Esophagus muscularis mucosa (tissue), 4 donors: ENCODE measurements at places on chromosomes 2 and 18.

- DNase-seq: no peak
Measured at GRCh38 chr2:38692636-38693318, 26.9 kb downstream of the GALM start.

DNA sequence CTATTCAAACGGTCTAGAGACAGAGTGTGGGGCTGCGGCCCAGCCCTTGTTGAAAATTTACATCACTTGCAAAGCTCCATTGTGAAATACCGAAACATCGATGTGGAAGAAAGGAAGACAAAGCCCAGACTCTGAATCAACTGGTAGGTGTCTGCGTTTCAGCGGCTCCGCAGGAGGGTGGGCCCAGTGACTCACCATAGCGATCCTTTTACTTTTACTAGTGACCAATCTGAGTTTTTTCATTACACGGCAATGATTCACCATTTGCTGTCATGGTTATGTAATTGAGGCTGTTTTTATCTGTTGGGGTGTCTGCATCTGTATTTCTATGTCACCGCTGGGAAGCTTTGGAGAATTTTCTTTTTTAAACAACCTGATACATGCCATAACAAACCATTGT is 66.6 kb upstream of the ODC1 start:
- DNase-seq: no peak

GRCh38 chr2:101930847-101931246 is 60.9 kb upstream of the IL1R2 start:
- no peak for DNase-seq

DNA sequence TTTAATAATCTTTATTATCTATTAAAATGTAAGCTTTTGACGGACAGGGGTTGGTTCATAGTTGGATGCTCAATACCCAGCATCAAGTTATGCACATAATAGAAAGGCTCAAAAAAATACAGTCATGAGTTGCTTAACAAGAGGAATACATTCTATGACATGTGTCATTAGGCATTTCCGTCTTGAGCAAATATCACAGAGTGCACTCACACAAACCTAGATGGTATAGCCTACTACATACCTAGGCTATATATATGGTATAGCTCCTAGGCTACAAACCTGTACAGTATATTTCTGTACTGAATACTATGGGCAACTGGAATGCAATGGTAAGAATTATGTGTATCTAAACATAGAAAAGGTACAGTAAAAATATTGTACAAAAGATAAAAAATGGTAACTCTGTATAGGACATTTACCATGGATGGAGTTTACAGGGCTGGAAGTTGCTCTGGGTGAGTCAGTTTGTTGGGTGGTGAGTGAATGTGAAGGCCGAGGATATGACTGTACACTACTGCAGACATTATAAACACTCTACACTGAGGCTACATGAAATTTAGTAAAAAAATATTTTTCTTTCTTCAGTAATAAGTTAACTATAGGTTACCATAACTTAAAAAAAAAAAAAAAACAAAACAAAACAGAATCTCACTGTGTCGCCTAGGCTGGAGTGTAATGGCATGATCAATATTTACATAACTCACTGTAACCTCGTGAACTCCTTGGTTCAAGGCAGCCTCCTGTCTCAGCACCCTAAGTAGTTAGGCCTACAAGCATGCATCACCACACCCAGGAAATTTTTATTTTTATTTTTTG is 201.2 kb downstream of the NBAS start:
- DNase-seq: no peak

GRCh38 chr2:202941771-202942170 is 29.7 kb downstream of the CARF start:
- DNase-seq: no peak

GRCh38 chr18:43277164-43277600 is at the start of gene SYT4:
TSS of gene SYT4 (minus strand) at chr18:43277490. CDS start at chr18:43277281, 209 bp downstream.
- no peak for DNase-seq

- DNase-seq: no peak
Measured at GRCh38 chr2:42286268-42286946, 74.6 kb downstream of the COX7A2L start.

GRCh38 chr2:37569986-37570679 is 101.3 kb downstream of the CDC42EP3 start:
- DNase-seq: no peak

DNA sequence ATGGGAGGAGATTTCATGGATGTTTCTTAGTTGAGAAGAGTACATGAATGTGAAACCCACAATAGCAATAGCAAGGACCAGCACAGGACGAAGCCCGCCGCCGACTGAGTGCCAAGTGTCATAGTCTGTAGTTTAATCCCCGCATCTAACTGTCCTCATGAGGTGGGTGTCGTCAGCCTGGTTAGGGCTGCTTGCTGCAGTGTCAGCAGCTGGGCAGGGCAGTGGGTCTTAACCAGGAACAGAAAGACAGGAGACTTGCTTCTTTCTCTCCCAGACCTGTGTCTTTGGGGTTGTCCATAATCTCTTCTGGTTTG is 146.6 kb downstream of the VAPA start:
- no peak for DNase-seq

DNA sequence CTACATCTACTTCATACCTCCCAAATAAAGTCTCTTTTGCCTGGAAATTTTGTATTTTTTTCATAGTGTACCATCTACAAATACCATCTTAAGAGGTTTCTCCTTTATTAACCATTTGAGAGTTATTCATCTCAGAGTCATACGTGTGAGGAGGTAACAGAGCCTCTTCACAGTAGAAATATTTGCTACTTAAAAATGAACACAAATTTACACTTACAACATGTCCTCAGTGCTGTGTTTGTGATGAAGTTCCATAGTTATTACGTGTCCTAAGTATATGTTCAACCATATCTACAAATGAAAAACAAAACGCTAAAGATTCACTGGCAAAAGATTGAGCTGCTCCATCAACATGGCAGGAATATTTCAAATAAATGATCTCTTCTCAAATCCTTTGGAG is 48.5 kb upstream of the HNRNPA3 start:
- DNase-seq: no peak

- no peak for DNase-seq
Measured at GRCh38 chr2:188414869-188415753, 123.4 kb downstream of the GULP1 start.

GRCh38 chr2:164625378-164625971 is 4.2 kb upstream of the GRB14 start:
- DNase-seq: no peak

GRCh38 chr2:132268977-132269523 is 107.3 kb upstream of the ANKRD30BL start:
- DNase-seq: peak; percentile 68

GRCh38 chr2:191501561-191502168 is 176.3 kb upstream of the NABP1 start:
- no peak for DNase-seq

GRCh38 chr2:20539133-20539719 is 92.4 kb downstream of the RHOB start:
- DNase-seq: no peak

GRCh38 chr2:75517547-75518230 is 43.0 kb downstream of the EVA1A start:
- DNase-seq: no peak

DNA sequence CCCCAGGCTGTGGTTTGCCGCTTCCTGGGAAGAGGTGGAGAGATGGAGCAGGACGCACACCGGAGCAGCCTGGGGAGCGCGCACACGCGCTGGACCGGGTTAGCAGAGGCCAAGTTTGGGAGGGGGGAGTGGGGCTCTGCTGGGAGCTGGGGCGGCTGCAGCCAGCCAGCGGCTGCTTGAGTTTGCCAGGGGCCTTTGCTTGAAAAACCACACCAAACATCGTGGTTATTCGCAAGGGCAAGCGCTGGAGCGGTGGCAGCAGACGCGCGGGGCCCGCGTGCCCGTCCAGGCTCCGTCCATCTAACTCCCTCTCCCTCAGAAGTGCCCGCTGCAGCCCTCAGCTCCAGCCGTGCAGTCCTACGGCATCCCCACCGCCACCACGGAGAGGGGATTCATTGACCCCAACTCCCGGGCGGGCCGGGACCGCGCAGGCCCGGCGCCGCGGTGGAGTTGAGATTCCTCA is 4.6 kb downstream of the PTGR3 start:
- DNase-seq: peak; percentile 66

DNA sequence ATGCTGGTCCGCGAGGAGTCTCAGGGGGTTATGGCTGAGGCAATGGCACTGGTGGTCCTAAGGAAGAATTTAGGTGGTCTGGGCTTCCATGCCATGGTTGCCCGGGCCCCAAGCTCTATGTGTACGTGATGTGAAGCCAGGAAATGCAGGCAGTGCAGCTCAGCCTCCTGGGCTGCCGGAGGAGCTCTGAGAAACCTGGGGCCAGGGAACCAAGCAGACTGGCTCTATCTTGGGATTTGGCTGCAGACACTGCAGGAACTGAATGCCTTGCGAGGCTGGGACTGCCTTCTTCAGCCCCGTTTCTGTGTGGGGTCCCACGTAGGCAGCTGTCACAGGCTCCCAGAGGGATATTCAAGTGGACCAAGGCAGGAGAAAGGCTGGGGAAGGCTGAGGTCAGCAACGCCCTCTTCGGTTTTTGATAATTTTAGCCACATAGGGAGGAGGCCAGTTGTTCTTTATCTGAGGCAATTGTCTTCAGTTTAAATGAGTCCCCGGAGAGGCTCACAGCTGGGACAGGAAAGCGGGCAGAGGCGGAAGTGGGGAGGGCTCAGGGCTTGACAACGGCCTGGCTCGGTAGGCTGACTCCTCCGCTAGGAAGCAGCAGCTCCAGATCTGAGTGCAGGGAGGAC is 77.7 kb downstream of the RHOB start:
- DNase-seq: no peak

- no peak for DNase-seq
Measured at GRCh38 chr2:74688881-74689280, 34.8 kb downstream of the SEMA4F start.

- no peak for DNase-seq
Measured at GRCh38 chr18:41466436-41467160, 488.4 kb upstream of the PIK3C3 start.

DNA sequence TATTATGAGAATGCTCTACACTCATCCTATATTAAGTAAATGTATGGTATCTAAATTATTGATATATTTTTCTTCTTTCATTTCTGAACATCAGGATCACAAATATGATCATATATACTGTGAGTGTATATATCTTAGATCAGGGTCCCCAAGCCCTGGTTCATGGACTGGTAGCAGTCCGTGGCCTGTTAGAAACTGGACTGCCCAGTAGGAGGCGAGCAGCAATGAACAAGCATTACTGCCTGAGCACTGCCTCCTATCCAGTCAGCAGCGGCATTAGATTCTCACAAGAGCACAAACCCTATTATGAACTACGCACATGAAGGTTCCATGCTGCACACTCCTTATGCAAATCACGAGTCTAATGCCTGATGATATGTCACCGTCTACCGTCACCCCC is 1247.1 kb upstream of the NXPH2 start:
- no peak for DNase-seq

GRCh38 chr2:6785493-6785892 is 80.2 kb downstream of the CMPK2 start:
- no peak for DNase-seq

- DNase-seq: no peak
Measured at GRCh38 chr2:111642586-111643327, 241.2 kb downstream of the ANAPC1 start.

DNA sequence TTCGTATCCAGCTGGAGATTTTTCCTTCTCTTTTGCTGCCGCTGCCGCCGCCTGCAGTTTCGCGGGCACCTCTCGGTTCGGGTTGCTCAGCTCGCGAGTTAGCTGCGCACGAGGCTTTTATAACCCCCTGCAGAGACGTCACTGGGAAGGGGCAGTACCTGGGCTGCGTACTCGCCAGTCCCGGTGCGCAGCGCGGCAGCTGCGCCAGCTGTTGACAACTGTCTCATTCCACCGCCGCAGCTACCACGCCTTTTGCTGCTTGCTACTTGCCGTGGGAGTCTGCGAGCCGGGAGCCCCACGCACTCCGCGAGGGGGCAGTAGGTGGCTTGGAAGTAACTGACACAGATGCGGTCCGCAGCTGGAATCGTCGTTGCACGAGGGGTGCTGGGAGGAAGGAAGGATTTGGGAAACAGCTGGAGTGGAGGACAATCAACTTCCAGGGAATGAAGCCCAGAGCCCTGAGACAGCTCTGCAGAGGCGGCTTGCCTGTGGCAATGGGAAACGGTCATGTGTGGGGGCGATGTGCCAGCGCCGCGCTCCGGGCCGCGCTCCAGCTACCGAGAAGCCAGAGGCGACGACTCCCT is at the start of gene TACR1:
TSS of gene TACR1 (minus strand) at position 93 of the 584 bp plus-strand sequence. CDS start 586 bp downstream, outside the sequence.
- DNase-seq: no peak

DNA sequence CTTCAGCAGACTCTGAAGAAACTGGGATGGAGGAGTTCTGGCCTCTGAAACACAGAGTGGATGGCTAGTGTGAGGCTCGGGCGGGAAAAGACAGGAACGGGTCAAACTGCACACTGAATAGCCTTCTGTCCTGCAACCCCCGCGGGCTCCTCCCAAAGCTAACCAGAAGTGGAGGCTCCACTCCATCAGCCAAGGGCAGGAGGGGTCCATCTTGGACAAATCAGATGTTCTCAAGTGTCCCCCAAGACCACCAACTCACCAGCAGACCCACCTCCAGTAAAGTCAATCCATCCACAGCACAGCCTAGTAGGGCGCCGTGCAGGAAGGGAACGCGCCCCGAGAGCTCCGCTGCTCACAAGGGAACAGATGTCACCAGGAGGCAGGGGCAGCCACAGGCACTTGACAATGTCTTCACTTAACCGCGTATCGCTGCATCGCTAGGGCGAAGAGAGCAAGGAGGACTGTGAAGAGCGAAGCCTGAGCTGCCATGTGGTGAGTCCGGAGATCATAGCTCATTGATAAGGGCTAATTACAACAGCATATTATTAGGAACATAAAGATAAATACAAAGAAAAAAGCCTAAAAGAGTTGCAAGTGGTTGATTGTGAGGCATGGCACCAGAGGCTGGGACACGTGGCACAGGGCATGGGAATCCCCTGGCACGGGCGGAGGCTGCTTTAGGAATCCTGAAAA is 494.6 kb upstream of the MYT1L start:
- DNase-seq: no peak

DNA sequence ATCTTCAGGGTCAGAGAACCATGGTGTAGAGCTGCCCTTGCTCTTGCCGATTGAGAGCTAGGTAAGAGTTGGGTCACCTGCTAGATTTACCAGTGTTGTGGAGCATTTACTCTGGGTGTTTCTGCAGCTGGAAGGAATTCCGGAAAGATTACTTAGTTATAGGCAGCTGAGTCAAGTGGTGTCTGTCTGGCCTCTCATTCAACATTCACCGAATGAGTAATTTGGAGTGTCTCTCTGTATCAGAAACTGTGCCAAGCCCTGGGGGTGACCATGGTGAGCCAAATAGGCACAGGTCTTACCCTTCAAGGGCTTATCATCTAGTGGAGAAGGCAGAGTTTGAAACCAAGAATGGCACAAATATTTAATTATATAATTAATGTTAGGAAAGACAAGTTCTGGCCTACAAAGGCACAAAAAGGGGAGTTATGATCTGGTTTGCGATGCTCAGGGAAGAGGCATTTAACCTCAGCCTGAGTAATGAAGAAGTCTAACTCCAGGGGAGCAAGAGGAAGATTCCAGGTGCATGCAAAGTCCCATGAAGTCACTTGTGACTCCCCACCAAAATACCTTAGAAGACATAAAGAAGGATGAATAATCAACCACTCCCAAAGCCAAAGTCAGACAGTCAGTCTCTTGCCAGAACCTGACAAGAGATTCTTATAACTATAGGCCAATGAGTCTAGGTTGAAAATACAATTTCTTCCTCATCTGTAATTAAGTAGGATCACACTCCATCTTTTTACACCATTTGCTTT is 12.5 kb downstream of the SETBP1 start:
- DNase-seq: no peak
